WERI-Rb-1 (cell line): ENCODE measurements at places on chromosomes 3 and 15.

- no peak for DNase-seq
These were observed 419.8 kb downstream of the NSUN3 start for GRCh38 chr3:94482686-94483085.

GRCh38 chr3:9615003-9615628 lies 34.2 kb upstream of the MTMR14 start:
- no peak for DNase-seq

- no peak for DNase-seq
These were observed 11.7 kb upstream of the MBNL1 start for GRCh38 chr3:152256851-152257562.

GRCh38 chr3:40618158-40618557 lies 93.4 kb downstream of the ZNF621 start:
- DNase-seq: no peak

DNA sequence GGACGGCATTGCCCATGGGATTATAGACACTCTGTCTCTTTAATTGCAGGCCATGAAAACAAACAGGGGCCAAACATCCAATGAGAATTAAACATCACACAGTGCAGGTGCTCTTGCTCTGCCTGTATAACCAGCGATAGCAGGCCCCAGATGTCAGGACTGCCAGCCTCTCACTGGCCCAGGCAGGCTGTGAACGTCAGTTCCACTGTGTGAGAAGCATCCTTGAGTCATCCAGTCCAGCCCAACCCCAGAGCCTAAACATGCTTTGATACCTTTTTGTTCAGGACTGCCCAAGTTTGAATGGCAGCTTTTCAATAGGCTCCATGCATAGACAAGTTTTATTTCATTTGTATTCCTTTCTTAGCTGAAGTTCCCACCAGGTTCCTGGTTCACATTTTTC lies 189.8 kb downstream of the SLCO3A1 start:
- DNase-seq: no peak

GRCh38 chr3:52433328-52433995 lies 11.4 kb downstream of the SEMA3G start:
- DNase-seq: peak; percentile 81

DNA sequence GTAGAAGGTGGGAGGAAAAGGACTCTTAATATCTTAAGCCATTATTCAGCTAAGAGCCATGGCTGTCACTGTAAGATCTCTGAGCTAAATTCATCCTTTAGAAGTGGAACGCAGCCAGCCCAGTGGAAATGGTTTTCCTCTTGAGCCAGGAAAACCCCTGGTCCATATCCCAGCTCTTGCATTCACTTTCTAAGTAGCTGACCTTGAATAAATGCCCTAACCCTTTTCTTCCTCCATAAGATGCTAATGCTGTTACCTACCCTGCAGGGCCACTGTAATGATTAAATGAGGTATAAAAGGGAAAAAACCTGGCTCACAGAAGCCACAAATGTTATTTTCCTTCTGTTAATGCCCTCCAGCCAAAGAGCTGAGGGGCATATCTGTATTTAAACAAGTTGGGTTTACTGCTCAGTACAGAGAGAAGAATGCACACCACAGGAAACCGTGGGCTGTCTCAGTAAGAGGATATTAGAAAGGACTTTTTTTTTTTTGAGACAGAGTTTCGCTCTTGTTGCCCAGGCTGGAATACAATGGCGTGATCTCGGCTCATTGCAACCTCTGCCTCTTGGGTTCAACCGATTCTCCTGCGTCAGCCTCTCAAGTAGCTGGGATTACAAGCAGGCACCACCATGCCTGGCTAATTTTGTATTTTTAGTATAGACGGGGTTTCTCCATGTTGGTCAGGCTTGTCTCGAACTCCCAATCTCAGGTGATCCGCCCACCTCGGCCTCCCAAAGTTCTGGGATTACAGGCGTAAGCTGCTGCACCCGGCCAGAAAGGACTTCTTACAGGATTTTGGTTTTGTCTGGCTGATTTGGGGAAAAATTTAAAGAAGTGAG lies 6.8 kb downstream of the UBL7 start:
- DNase-seq: no peak

- DNase-seq: no peak
These were observed 125.0 kb upstream of the TRIM42 start for GRCh38 chr3:140552898-140553297.

DNA sequence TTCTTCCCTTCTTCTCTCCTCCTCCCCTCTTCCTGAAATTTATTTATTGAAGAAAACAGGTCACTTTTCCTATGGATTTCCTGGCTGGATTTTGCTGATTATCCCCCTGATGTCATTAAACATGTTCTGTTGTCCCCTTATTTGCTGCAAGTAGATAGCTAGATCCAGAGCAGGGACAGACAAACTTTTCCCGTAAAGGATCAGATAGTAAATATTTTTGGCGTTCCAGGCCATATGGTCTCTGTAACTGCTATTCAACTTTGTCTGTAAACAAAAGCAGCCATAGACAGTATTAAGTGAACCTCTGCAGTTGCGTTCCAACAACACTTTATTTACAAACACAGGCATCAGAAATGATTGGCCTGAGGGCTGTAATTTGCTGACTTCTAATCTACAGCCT lies 241.3 kb downstream of the NEK10 start:
- no peak for DNase-seq

DNA sequence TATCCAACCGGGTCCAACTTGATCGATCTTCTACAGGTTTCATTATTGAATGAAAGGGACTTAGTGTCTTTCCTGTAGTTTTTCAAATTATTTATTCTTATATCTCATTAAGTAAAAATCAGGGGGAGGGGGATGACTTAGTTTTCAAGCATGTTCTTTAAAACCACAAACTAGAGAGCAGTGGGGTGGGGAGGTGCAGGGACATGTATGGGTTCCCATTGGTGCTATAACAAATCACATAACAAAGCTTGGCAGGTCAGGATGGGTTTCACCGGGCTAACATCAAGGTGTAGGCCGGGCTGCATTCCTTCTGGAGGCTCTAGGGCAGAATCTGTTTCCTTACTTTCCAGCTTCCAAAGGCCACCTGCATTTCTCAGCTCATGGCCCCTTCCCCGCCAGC lies 32.7 kb downstream of the CCNL1 start:
- no peak for DNase-seq

- DNase-seq: no peak
These were observed 49.5 kb downstream of the SLC25A26 start for GRCh38 chr3:66270288-66270687.

DNA sequence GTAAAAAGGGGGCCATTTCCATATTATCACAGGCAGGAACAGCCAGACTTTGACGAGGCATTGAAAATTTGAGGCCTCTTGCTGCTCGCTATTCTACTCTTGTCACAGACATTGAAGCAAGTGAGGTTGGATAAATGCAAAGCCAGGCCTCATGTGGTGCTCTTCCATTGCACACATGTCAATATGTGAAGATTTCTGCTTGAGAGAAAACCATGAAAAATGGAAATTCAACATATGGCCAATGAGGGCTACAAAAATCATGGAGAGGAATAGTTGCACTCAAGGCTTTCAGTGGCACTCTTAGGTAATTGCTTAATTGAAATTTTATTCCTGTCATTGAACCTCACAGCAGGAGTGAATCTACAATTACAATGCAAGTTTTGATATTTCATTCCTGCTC lies 185.6 kb upstream of the MBNL1 start:
- no peak for DNase-seq
